ENCODE measurements at places on chromosomes 11 and 22.

GRCh38 chr11:132068556-132068955 is 698.1 kb downstream of the NTM start:
- no peak for DNase-seq

GRCh38 chr11:117610901-117611300 is 186.1 kb downstream of the DSCAML1 start:
- no peak for DNase-seq

- no peak for DNase-seq
Measured at GRCh38 chr22:42431401-42432019, 693 bp downstream of the NFAM1 start.

DNA sequence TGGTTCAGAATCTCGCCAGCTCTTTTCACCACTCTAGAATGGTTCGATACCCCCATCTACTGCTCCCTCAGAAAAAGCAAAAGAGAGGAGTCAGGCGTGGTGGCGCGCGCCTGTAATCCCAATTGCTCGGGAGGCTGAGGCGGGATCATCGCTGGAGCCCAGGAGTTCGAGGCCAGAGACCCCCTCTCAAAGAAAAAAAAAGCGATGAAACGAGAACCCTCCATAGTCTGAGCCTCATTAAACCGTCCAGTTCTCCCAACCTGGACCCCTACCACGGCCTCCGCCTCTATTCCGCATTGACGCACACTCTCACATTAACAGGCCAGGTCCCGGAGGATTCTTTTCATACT is 439 bp downstream of the SPA17 start:
- no peak for DNase-seq

DNA sequence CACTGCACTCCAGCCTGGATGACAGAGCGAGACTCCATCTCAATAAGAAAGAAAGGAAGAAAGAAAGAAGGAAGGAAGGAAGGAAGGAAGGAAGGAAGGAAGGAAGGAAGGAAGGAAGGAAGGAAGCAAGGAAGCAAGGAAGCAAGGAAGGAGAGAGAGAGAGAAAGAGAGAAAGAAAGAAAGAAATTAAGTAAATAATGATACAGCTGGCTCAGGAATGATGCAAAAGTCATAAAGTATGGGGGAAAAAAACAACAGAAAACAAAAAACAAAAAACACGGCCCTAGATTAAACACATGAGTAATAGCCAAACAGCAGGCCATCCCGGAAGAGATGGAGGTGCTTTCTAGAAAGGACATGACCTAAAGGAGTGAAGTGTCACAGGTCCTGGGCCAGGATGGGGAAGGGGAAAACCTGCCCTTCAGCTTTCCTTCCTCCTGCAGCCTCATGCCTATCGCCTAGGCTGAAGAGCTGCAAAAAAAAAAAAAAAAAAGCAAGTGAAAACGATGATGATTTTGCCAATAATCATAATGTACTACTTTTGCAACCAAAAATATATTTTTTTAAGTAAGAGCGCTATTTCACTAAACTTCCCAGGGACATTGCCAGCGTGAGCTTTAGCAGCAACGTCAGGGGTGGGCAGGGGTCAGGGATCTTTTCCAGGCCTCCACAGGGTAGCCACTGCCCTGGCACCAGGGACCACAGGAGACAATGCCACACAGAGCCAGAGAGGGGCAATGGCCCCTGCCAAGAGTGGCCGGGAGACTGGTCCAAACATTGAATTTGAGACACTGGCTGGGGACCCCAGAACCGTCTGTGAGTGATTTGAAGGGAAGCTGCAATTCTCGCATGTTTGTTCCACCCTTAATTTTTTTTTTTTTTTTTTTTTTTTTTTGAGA is 28.2 kb upstream of the TMPRSS4 start:
- DNase-seq = no peak

GRCh38 chr11:110947096-110947495 is 234.9 kb upstream of the ARHGAP20 start:
- no peak for DNase-seq

GRCh38 chr11:18259259-18259658 is 6.8 kb upstream of the SAA1 start:
- no peak for DNase-seq

DNA sequence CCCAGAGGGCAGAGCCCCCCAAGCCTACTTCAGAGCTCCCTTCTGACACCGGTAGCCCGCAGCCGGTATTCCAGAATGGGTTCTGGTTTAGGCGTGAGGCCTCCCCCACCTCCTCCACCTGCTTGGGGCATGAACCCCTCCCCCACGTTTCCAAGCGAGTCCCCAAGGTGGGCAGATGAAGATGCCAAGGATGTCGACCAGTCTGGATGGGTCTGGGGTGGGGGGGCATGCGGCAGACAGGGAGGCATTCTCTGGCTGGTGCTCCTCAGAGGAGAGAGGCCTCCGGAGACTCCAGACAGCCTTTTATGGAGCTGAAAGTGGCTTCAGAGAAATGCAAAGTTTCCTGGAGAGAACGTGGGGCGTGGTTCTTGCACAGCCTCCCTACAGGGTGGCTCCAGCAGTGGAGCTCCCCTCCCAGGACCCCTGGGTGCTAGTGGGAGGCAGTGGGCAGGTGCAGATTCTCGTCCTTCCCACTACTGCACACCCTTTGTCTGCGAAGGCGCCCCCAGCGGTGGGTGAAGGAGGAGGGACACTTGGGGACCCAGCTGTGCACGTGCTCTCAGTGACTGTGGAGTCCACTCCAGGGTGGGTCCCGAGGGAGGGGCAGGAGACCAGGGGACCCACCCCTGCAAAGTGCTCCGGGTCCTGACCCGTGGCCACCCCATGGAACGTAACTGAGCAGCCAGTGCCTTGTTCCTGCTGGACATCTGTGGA is 4.2 kb downstream of the CCND1 start:
- no peak for DNase-seq

- DNase-seq = no peak
Measured at GRCh38 chr11:45941285-45941684, 18.8 kb downstream of the LARGE2 start.

DNA sequence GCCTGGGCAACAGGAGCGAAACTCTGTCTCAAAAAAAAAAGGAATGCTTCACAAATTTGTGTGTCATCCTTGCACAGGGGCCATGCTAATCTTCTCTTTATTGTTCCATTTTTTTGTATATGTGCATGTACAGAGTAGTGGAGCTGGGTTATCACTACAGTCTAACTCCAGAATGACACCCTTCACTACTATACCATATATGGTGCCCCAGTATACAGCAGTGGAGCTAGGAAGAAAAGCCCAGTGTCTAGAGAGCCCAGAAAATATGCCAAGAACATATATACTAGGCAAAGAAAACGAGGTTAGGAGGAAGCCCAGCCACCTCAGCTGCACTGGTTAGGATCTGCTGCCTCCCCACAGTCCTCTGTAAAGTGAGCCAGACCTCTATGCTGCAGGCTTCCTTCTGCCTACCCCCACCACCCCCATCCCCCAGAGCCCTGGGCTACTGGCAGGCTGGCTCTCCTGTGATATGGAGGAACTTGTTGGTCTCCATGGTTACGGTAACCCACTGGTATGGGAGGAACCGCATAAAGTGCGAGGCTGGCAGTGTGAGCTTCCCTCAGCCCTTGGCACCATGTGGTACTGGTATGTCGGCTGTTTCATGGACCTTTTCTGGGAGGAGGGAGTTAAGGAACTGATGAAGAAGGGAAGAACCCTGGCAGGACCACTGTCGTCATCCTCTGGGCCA is 34.3 kb downstream of the RCOR2 start:
- DNase-seq = no peak

DNA sequence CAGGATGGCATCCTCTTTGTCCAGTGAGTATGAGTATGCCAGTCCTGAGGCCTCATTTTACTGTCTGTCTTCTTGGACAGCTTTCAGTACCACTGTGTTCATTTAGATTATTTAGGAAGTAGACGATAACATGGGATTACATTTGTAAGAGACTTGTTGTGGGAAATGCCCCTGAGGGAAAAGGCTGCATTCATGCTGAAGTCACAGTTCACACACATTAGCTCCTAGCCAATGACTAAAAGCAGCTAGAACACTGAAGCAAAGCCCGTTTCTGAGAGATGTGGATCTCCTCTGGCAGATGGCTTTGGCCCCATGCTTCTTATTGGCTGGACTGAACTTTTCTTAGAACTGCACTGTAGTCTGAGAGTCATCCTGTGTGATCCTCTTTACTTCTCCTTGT is 242.4 kb downstream of the FAM76B start:
- DNase-seq = no peak

DNA sequence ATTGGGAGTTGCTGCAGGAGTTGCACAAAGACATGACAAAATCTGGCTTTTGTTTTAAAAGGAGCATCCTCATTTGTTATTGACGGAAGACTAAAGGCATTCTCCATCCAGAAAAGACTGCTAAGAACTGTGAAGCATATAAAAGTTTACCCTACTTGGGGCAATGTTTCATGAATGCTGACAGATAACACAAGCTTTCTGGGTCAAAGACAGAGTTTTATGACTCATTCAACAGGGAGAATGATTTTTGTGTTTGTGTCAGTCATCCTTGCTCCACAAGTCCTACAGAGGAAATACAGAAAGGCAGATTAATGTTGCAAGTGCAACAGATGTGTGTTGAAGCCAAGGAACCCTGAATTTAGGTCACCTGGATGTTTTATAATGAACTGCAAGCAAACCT is 2.5 kb downstream of the GLYATL1 start:
- no peak for DNase-seq

DNA sequence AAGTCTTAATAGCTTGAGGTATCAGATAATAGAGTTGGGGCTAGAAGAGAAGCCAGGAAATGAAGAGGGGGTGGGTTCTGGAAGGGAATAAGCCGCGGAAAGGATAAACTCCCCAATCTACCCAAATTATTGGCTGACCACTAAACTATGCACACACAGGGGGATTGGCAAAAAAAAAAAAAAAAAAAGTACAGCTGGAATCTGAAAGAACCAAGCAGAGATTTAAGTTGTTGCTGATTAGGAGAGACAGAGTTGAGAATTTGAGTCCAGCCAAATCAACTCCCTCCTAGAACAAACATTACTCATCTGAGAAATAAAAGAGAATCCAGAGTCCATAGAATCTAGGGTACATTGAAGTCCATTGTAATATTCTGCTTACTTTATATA is 134.9 kb downstream of the CCDC81 start:
- DNase-seq = no peak

GRCh38 chr22:37601540-37602442 is 6.8 kb upstream of the GGA1 start:
- no peak for DNase-seq

DNA sequence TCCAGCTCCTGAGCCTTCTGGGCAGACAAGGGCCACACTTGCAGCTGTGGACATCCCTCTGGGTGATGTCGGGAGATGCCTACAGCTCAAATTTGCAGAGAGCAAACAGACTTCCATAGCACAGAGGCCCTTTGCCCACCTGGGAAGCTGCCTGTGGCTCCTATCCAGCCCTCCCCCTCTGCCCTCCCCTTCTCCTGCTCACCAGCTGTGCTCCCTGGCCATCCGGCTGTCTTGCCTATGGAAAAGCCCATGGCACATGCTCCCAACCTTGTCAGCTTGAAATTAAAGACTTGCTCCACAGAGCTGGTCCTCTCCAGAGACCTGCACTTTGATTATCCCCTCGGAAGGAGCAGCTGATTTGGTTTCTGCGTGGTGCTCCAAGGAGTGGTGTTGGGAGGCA is 118.9 kb upstream of the NECTIN1 start:
- DNase-seq = no peak

DNA sequence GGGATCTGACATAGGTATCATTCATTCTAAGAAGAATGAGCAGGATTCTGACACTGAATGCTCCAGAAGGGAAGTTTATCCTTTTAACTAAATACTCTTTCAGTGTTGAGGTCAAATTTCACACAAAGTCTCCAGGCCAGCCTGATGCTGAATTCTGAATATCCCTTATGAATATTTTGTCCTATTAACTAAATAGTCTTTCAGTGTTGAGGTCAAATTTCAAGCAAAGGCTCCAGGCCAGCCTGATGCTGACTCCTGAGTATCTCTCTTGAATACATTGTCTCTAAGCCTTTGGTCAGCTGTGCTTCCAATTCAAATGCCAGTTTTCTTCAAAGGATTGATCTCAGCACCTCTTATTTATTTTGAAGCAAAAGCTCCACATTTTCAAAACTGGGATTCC is 676.8 kb downstream of the NTM start:
- DNase-seq = no peak

DNA sequence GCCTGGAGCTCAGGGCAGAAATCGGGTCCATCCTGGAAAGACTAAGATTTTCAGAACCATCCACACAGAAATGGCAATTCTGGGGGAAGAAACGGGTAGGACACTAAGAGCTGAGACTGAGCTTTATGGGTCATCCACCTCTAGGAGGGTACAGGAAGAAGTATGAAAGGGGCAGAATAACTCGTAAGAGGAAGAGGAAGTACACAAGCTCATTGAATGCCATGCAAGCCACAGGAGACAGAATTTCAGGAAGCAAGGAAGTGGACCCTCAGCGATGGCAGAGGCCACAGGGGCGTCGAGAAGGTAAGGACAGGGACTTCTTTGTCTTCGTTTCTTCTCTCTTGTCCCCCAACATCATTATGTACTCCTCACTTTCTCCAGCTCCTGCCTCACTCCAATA is 169.6 kb downstream of the MAML2 start:
- DNase-seq = no peak

DNA sequence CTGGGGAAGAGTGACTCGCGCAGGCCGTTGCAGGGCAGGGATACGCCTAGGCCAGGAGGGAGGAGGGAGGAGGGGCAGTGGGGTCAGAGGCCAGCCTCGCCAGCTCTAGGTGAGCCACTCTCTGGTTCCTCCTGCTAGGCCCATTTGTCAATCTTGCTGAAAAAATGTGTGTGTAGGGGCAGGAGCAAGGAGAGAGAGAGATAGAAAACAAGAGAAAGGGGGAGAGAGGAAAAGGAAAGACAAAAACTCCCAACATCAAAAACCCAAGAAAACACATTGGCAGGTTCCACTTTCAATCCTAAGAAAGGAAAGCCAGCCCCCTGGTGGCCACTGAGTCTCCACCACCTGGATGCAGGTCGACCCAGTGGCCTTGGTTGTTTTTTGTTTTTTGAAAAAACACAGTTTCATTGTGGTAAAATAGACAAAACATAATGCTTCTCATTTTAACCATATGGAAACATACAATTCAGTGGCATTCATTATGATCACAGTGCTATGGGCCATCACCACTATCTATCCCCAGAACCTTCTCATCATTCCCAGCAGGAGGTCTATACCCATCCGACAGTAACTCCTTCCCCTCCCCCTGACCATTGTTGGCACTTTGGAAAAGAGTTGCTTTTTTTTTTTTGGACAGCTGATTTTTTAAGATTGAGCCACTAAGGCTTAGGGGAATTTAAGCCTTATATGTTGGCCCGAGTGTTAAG is 10.9 kb downstream of the OMP start:
- DNase-seq = no peak

- DNase-seq = no peak
Measured at GRCh38 chr11:75627906-75628668, 40.8 kb downstream of the MAP6 start.

- DNase-seq = peak; percentile 34
Measured at GRCh38 chr22:41524809-41525449, 19.3 kb downstream of the POLR3H start.
